Pancreas (tissue), 10 donors: ENCODE measurements at places on chromosomes 7 and 10.

DNA sequence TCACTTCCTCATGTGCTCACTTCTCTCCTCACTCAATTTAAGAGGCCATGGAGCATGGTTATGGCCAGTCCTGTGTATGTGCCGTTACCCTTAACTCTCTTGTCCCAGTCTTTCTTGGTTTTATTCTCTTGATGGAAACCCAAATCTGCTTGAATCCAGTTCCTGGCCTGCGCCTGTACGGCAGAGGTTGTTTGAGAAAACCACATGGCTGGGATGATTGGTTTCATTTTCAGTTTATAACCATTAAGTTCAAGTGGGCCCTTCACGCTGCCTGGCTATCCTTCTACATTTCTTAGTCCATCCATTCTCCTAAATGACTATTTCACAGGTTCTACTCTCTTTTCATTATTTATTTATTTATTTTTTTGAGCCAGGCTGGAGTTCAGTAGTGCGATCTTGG, 1.6 kb upstream of the ZNF239 start:
- no peaks in the 10 kb centered on the region for H3K27me3 ChIP-seq
- no peak for DNase-seq
- H3K27ac ChIP-seq, result no peak overlapping the region
- no peaks in the 10 kb centered on the region for H3K36me3 ChIP-seq

DNA sequence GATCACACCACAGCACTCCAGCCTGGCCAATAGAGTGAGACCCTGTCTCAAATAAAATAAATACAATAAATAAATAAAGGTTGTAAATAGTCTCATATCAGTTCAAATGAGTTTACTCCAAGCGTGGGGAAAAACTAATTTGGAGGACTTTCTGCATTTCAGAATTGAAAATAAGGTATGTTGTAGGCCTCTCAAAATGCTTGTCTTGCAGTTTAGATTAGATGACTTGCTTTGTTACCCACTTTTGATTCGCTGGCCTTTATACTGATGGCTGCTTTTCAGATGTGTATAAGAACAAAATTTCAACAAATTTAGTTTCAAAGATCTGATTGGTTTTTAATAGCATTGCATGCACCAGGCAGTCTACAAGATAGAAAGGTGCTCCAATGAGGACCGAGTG, 2.2 kb upstream of the C10orf143 start:
- H3K27ac ChIP-seq, result no peak overlapping the region
- no peak for DNase-seq
- H3K27me3 ChIP-seq, result no peaks in the 10 kb centered on the region
- peaks cover 6% of the 10 kb centered on the region for H3K4me1 ChIP-seq

DNA sequence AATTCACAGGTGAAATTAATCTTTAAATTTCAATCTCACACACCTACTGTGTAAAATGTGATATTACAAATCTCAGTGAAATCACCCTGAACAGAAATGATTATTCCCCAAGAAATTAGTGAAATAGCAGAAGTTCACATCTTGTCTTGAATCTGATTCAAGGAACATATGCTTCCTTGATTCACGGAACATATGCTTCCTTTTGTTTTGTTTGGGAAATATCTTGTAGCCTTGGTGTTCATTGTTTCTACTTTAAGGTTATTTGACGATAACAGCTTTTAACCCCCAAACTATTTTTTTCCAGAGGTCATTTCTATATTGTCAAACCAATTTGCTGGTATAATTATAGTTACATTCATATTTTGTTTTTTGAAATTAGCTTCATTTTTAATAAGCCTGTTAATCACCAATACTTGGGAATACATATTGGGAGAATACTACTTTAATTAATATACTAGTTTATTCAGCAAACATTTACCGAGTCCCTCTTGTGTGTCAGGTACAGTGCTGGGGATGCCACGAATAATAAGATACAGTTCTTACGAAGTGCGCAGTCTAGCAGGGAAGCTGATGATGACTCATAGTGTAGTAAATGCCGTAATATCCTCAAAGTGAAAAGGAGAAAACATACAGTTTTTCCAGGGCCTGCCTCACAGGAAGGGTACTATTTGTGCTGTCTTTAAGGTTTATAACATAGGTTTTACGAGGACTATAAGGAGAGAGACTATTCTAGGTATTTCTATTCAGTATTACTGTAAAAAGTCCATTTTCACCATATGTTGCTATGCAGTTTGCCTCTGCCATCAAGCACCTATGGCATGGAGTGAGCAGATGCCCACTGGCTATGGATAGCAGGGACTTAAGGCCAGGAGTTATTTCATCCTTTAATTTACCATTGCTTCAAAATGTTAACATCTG, 32.5 kb downstream of the PRKAR2B start:
- no peak overlapping the region for H3K4me3 ChIP-seq
- no peak for DNase-seq
- H3K36me3 ChIP-seq, result no peaks in the 10 kb centered on the region

- H3K27ac ChIP-seq, result no peak overlapping the region
- no peaks in the 10 kb centered on the region for H3K36me3 ChIP-seq
- H3K4me3 ChIP-seq, result no peak overlapping the region
- no peaks in the 10 kb centered on the region for H3K27me3 ChIP-seq
- no peaks in the 10 kb centered on the region for H3K4me1 ChIP-seq
These were observed 195.1 kb upstream of the WDR11 start for GRCh38 chr10:120656107-120656506.

DNA sequence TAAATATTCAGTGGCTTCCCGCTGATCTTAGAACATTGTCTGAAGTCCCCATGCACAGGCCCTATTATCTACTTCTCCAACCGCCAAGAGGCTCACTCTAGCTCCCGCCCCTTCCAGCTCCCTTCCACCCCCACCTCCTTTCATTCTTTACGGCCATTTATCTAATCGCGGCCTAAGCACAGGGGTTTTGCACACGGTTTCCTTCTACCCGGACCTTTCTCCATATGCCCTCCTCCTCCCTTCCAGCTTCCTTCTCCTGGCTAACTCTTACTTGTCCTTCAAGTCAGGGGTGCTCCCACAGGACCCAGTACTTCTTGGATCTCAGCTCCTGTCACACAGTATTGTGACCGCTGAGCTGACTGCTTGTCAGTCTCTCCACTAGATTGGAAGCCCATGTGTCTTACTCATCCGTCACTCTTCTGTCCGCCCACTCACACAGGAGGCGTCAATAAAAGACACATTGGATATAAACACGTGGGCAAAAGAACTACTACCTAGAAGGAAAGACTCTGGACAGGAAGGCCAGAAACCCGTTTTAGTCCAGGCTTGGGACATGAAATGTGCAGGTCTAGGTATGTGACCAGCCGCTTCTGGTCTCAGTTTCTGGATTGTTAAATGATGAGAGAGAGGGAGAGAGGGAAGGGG, 20.2 kb upstream of the HPS1 start:
- H3K4me3 ChIP-seq, result no peak overlapping the region
- no peaks in the 10 kb centered on the region for H3K27me3 ChIP-seq
- no peaks in the 10 kb centered on the region for H3K4me1 ChIP-seq
- no peak overlapping the region for H3K27ac ChIP-seq
- DNase-seq, result no peak
- H3K36me3 ChIP-seq, result no peaks in the 10 kb centered on the region

GRCh38 chr7:30390736-30391636, 87.6 kb downstream of the NOD1 start:
- H3K4me3 ChIP-seq, result no peak overlapping the region
- no peaks in the 10 kb centered on the region for H3K27me3 ChIP-seq
- H3K4me1 ChIP-seq, result no peaks in the 10 kb centered on the region
- DNase-seq, result no peak
